Neural crest cell (in vitro differentiated cells): ENCODE measurements at places on chromosomes 5 and 9. TPM values are rescaled to one million over a fixed set of nuclear protein-coding genes. Genes with fewer than 3 reads are reported as not detected.

- DNase-seq, result no peak
- H3K4me3 ChIP-seq, result no peak overlapping the region
- H3K27ac ChIP-seq, result no peak overlapping the region
- peaks cover 9% of the 10 kb centered on the region for H3K4me1 ChIP-seq
These were observed 221.6 kb downstream of the ACTL7B start for GRCh38 chr9:108634204-108634603.

- H3K4me3 ChIP-seq, result no peak overlapping the region
- DNase-seq, result no peak
These were observed 19.9 kb downstream of the ELL2 start for GRCh38 chr5:95941756-95942155.

DNA sequence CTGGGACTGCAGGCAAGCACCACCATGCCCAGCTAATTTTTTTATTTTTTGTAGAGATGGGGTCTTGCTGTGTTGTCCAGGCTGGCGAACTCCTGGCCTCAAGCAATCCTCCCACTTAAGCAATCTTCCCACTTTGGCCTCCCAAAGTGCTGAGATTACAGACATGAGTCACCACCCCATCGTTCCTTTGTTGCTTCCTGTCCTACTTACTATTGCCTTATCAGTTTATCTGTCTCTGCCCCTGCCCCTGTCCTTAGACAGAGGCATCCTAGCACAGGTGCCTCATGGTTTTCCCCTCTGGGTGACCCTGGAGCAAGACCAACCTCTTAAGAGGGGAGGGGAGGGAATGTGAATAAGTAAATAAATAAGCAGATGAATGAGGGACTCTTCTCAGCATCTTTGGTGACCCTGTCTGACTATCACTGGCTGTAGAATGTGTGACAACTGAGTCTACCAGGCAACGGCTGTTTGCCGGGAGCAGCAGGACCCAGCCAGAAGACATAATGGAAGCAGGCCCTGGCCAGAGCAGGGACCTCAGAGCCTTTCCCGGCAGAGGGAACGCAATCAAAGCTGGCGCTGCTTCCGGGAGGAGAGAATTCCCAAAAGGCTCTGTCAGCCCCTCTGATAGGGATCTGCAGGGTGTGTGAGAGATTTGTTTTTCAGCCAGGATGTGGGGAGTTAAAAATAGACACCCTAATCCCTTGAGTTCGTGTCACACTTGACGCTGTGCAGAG lies 43.8 kb upstream of the DAB2IP start:
- H3K36me3 ChIP-seq, result no peaks in the 10 kb centered on the region
- no peak overlapping the region for H3K4me3 ChIP-seq
- peaks cover 6% of the 10 kb centered on the region for H3K27me3 ChIP-seq
- H3K27ac ChIP-seq, result no peak overlapping the region

Gene RASEF
- total RNA-seq, result 0.16 TPM in 1 of 2 replicates, not detected in the other

Gene SEMA4D
- total RNA-seq, result 32.3 and 33.5 TPM in 2 replicates

- H3K4me3 ChIP-seq, result no peak overlapping the region
- no peak overlapping the region for H3K27ac ChIP-seq
- peaks cover 3% of the 10 kb centered on the region for H3K36me3 ChIP-seq
- peak; percentile 39 for DNase-seq
- H3K4me1 ChIP-seq, result peaks cover 5% of the 10 kb centered on the region
These were observed 38.4 kb downstream of the EGR1 start for GRCh38 chr5:138503487-138504270.
